Hematopoietic multipotent progenitor cell treated with erythropoietin and hydrocortisone succinate and interleukin-3 and kit ligand, for 6 days (in vitro differentiated cells): ENCODE measurements at places on chromosomes 3 and 15.

- no peak for DNase-seq
Measured at GRCh38 chr3:67641451-67641850, 13.0 kb downstream of the SUCLG2 start.

GRCh38 chr3:141431411-141432378, 55.1 kb upstream of the RASA2 start:
- no peak for DNase-seq

- no peak for DNase-seq
Measured at GRCh38 chr3:99520513-99520912, 117.9 kb upstream of the COL8A1 start.

DNA sequence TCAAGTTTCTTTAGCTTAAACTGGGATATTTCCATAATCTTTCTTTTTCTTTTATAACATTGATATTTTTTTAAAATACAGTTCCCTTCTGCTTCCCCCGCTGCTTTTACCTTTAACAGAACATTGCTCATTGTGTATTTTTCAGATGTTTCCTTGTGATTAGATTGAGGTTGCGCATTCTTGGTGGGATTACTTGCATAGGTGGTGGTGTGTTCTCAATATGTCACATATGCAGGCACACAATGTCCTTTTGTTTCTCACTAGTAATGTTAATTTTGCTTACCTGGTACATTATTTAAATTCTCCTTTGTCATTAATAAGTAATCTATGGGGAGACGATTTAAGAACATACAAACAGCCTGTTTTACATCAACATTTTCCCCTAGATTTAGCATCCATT, 48.2 kb downstream of the HMG20A start:
- no peak for DNase-seq
